Neural progenitor cell (in vitro differentiated cells): ENCODE measurements at places on chromosomes 6 and 20. TPM values are rescaled to one million over a fixed set of nuclear protein-coding genes. Genes with fewer than 3 reads are reported as not detected.

GRCh38 chr6:93447874-93448273 is 28.5 kb upstream of the EPHA7 start:
- DNase-seq: no peak
- H3K4me3 ChIP-seq: no peak overlapping the region
- H3K4me1 ChIP-seq: peaks cover 4% of the 10 kb centered on the region

- no peak overlapping the region for H3K27ac ChIP-seq
- H3K4me1 ChIP-seq: peaks cover 51% of the 10 kb centered on the region
- H3K27me3 ChIP-seq: no peaks in the 10 kb centered on the region
- H3K36me3 ChIP-seq: no peaks in the 10 kb centered on the region
- no peak for DNase-seq
Observed at GRCh38 chr6:79813143-79813850, 134.1 kb downstream of the ELOVL4 start.

DNA sequence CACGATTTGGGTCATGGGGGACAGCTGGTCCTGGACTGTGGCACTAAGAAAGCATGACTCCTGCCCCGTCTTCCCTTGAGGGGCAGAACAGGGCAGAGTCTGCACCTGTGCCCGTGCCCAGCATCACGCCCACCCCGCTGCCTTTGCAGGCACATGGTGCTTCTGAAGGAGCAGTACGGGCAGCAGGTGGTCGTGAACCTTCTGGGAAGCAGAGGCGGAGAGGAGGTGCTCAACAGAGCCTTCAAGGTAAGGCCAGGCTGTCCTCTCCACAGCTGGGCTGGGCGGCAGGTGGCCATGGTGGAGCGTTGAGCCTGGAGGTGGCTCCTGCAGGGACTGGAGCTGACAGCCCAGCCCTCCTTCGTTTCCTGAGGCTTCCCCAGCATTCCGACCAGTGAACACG is 77.4 kb downstream of the SYNJ2 start:
- no peak overlapping the region for H3K4me3 ChIP-seq
- no peaks in the 10 kb centered on the region for H3K36me3 ChIP-seq
- no peaks in the 10 kb centered on the region for H3K27me3 ChIP-seq
- no peak overlapping the region for H3K27ac ChIP-seq
- H3K4me1 ChIP-seq: no peaks in the 10 kb centered on the region

DNA sequence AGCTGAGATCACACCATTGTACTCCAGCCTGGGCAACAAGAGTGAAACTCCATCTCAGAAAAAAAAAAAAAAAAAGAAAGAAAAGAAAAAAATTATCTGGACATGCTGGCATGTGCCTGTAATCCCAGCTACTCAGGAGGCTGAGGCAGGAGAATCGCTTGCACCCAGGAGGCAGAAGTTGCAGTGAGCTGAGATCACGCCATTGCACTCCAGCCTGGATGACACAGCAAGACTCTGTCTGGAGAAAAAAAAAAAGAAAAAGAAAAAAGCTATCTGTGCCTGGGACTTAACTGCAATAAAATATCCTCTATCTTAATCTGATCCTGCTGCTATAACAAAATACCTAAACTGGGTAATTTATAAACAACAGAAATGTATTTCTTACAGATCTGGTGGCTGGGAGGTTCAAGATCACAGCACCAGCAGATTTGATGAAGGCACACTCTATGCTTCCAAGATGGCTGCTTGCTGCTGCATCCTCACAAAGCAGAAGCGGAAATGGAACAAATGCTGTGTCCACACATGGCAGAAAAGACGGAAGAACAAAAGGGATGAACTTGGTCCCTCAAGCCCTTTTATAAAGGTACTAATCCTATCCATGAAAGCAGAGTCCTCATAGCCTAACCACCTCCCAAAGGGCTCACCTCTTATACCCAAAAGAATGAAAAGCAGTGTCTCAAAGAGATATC is 273.3 kb upstream of the JARID2 start:
- no peaks in the 10 kb centered on the region for H3K36me3 ChIP-seq
- DNase-seq: no peak
- H3K27me3 ChIP-seq: no peaks in the 10 kb centered on the region
- H3K4me3 ChIP-seq: no peak overlapping the region
- H3K4me1 ChIP-seq: peaks cover 3% of the 10 kb centered on the region

DNA sequence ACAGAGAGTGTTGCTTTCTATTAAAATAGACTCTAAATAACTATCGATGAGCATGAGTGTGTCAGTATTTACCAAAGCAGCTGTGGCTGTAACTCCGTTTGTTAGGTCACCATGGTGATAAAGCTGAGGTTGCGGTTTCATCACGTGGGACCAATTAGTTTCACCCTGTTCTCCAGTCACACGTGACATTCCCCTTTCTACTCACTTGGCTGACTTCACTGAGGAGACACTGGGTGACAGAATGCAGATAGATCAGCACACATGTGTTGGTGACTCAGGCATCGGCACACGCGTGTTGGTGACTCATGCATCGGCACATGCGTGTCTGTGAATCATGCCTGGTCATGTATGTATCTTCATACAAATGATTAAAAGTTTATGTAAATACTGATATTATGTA is 285.4 kb downstream of the THBS2 start:
- H3K27me3 ChIP-seq: no peaks in the 10 kb centered on the region
- DNase-seq: peak; percentile 7
- H3K4me3 ChIP-seq: no peak overlapping the region
- H3K27ac ChIP-seq: no peak overlapping the region

DNA sequence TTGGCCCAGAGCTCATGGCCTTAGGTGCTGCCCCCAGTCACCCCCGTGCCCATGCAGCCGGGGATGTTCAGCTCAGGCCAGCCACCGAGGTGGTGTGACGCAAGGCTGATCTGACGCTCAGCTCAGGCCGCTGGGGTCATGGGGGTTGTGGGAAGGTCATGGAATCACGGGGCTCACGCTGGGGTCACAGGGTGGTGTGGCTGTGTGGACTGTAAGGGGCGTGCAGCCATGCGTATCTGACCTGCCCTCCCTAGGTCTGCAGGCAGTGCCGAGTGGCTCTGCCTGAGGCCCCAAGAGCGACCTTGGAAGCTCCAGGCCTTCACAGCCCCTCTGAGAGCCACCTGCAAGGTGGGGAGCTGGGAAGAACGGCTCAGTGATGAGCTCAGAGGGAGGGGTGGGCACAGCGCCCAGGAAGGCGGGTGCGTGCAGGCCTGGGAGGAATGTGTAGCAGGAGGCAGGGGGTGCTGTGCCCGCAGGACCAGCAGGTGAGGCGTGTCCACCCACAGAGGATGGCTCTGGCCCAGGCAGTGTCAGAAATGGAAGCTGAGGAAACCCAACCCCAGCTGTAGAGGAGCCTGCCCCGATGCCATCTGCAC is 27.8 kb downstream of the CHRNA4 start:
- H3K4me3 ChIP-seq: no peak overlapping the region
- H3K27me3 ChIP-seq: peaks cover 16% of the 10 kb centered on the region
- H3K36me3 ChIP-seq: no peaks in the 10 kb centered on the region

GRCh38 chr6:140059947-140060346 is 685.5 kb upstream of the CITED2 start:
- H3K4me1 ChIP-seq: no peaks in the 10 kb centered on the region
- H3K36me3 ChIP-seq: no peaks in the 10 kb centered on the region
- no peak overlapping the region for H3K4me3 ChIP-seq
- no peaks in the 10 kb centered on the region for H3K27me3 ChIP-seq
- H3K27ac ChIP-seq: no peak overlapping the region

AFDN gene
- 261 and 357 TPM in 2 replicates for total RNA-seq

C6orf58 gene
- total RNA-seq: not detected in 2 replicates

PRR18 gene
- total RNA-seq: 0.13 and 0.40 TPM in 2 replicates
